ENCODE measurements at places on chromosomes 7 and 10.

DNA sequence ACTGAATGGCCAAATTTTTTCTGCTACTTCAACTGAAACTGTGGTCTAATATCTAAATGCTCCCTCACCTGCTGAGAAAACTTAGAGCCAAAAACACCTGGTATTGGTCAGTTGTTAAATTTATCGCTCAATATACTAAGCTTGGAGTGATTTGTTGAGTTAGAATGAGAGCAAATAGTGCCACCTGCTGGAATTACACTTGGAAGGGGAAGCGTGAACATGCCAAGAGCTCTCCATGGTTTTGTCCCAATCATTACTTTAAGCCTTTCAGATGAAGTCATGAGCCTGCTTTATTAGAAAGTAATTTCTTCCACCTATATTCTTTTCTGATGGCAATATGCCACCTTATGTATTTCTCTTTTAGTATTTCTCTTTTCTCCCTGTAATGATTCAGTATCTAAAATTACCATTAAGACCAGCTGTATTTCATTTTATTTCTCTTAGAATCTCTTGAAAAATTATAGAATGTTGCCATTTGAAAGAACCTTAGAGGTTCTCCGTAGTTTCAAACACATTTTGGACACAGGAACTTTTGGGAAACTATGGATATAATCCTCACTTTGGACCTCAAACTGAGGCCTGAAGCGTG lies 447.8 kb upstream of the C7orf33 start:
- peak; percentile 38 for DNase-seq

GRCh38 chr7:138238734-138239659 lies 162.7 kb downstream of the AKR1D1 start:
- DNase-seq, result no peak

DNA sequence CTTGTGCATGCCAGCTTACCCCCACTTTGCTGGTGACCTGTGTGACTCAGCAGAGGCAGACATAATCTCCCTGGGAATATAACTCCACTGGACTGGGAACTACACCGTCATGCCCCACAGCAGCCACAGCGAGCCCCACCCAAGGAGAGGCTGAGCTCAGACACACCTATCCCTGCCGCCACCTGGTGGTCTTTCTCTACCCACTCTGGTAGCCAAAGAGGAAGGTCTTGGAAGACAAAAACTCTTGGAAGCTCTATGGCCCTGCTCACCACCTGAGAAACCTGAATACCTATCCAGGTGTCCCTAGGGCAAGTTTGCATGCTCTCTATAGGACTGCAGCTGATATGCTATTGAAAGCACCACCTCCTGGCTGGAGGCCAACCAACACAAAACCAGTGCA lies 48.1 kb downstream of the MYO3A start:
- DNase-seq, result no peak

- no peak for DNase-seq
Observed at GRCh38 chr7:2231992-2232765, 566 bp downstream of the MAD1L1 start.

DNA sequence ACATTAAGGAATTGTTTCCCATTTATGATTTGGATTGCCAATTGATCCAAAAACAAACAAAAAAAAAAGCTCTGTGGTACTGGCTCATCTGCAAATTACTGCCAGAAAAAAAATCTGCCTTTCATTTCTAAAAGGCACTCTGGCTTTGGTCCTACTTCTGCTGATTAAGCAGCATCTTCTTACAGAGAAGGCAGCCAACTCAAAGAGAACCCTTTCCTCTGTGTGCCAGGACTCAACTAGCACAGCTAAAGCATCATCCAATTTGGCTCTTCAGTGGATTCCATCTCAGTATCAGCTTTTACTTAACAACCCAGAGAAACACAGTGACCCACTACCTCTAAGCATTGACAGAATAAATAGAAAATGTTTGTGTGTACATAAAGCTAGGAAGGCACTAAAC lies 80.6 kb downstream of the GSAP start:
- DNase-seq, result no peak

DNA sequence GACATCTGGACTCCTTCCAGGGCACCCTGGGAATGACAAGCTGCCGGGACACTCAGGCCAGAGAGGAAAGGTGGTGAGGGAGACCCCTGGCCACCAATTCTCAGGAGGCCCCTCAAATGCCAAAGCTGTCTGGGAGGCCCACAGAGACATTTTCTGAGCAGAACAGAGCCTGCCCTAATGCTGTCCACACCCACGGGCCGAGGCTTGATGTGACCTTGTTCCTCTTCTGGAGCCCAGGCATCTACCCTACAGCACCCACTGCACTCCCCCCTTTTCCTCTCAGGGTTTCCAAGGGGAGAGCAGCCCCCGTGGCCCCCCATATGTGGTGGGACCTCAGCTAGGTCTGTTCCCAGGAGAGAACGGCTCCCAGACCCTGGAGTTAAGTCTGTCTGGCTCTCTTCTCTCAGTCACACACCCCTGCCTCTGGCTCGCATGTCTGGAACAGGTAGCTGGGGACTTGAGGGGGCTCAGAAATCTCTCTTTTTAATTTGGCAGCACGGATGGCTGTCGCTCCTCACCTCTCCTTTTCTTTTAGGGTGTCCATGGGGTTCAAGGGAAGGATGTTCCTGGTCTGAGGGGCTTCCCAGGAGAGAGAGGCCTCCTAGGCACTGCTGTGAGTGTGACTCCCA lies 16.8 kb upstream of the VOPP1 start:
- DNase-seq, result no peak

DNA sequence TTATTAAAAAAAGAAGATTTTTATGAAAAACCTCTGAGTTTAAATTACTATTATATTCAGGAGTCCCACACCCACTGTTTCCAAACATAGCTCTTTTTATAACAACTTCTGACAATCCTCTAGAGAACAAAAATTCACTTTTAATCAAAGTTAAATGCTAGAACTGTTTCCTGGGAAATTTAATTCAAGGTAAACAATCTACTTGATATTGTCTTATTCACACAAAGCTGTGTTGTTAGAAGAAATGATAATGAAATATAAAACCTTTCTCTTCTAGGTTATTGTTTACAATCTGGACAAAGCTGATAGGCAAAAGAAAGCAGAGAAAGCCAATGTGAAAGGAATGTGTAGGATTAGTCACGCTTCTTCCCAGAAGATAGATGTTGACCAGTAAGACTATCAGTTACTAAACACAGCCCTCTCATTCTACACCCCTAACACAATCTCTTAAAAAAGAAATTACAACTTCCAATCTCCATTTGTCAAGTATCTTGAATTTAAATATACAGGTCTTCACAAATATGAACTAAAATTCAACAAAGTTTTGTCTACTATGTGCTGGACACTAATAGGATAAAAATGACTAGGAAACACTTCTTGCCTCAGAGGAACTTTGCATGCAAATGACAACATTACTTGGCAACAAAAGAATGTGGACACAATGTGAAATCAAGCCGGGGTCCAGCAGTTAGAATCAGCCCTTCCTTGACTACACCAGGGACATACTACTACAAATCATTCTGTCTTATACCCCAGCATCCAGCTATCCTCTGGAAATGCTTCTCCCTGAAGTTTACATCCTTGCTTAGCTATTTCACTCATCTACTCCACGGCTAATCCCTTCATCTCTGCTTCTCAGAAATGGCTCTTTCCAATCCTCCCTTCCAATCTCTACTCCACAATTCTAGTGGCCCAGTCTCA lies 123.7 kb downstream of the IMMP2L start:
- peak; percentile 64 for DNase-seq
